ENCODE measurements at places on chromosomes 2 and 18. TPM values are rescaled to one million over a fixed set of nuclear protein-coding genes. Genes with fewer than 3 reads are reported as not detected.

Gene EMILIN1
- total RNA-seq: 140 TPM

Gene SIX3
- total RNA-seq: not detected

Gene DTNA
- 36.9 TPM for total RNA-seq

Gene SP5
- 7.3 TPM for total RNA-seq

Gene DYNAP
- not detected for total RNA-seq

Gene AMER3
- total RNA-seq: not detected

Gene HRH4
- total RNA-seq: not detected

Gene CELF4
- total RNA-seq: 14.8 TPM

Gene ZNF638
- 166 TPM for total RNA-seq

Gene UBE2F
- 52.8 TPM for total RNA-seq

Gene TCF4
- total RNA-seq: 53.5 TPM
